Tibial nerve (tissue), 4 donors: ENCODE measurements at places on chromosomes 11 and 22. TPM values are rescaled to one million over a fixed set of nuclear protein-coding genes. Genes with fewer than 3 reads are reported as not detected.

Gene IL18
- total RNA-seq = 37.9 TPM

Gene OR5J2
- total RNA-seq = not detected

Gene TMEM41B
- total RNA-seq = 26.0 TPM

Gene LSP1
- 36.9 TPM for total RNA-seq

Gene SAA1
- total RNA-seq = 7.8 TPM

Gene ZC3H12C
- total RNA-seq = 20.3 TPM

Gene VSIG10L2
- not detected for total RNA-seq

DNA sequence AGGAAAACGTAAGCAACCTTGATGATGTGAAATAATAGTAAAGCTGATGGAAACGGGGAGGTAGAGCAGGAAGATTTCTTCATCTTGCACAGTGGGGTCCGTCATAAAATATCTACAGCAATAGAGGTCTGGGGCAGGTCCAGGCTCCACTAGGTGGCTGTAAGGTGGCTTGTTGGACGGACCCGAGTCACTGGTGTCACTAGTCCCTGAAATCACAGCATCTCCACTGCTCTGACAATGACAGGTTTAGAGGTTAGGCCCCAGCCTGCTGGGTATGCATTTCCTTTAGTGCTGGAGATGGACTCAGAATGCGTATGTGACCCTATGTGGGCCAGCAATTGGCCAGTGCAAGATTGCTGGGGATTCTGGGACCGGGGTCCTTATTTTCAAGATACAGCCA lies 25.2 kb upstream of the CLDN5 start:
- H3K4me1 ChIP-seq = no peaks in the 10 kb centered on the region
- H3K36me3 ChIP-seq = no peaks in the 10 kb centered on the region
- no peak overlapping the region for H3K27ac ChIP-seq
- H3K27me3 ChIP-seq = no peaks in the 10 kb centered on the region

DNA sequence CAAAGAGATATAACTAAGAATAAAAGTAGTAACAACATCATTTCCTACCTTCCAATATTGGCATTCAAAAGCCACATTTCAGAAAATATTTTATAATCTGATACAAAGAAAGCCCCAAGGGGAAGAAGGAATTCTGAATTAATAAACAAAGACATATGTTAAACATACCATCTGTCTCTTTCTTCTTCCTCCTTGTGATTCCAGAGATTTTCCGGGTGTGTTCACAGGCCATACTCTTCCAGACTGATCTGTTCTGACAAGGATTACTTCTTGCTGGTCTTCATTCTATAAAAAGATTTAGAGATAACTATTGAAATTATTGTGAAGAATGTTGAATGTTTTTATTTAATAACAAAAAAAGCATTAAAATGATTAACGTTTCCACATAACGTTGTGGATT lies 65.0 kb downstream of the CWF19L2 start:
- H3K27ac ChIP-seq = no peak overlapping the region
- H3K4me1 ChIP-seq = no peaks in the 10 kb centered on the region
- DNase-seq = no peak
- no peak overlapping the region for H3K4me3 ChIP-seq
- H3K27me3 ChIP-seq = no peaks in the 10 kb centered on the region

DNA sequence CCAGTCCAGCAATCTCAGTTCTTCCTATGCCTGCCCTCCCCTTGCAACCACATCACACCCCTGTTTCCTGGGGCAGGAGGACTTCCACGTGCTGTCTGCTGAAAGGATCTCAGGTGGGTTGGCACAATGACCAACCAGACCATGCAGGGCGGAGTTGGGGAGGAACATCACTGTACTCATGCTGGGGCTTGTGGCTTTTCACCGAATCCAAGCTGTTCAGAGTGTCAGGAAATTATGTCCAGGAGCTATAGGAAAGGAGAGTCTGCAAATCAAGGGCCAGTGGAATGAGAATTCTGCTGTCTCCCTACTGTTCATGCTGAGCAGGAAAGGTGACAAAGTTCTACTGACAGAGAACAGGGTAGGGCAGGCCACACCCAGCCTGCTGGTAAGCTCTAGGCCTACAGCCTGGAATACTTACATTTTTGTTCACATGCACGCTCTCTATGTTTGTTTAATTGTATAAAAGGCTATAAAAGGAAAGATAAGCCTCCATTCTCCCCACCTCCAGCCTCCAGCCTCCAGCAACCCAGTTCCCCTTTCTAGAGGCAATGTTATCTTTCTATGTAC lies 1.7 kb upstream of the PLAAT2 start:
- no peaks in the 10 kb centered on the region for H3K36me3 ChIP-seq
- DNase-seq = no peak
- H3K4me3 ChIP-seq = no peak overlapping the region
- H3K27me3 ChIP-seq = no peaks in the 10 kb centered on the region

DNA sequence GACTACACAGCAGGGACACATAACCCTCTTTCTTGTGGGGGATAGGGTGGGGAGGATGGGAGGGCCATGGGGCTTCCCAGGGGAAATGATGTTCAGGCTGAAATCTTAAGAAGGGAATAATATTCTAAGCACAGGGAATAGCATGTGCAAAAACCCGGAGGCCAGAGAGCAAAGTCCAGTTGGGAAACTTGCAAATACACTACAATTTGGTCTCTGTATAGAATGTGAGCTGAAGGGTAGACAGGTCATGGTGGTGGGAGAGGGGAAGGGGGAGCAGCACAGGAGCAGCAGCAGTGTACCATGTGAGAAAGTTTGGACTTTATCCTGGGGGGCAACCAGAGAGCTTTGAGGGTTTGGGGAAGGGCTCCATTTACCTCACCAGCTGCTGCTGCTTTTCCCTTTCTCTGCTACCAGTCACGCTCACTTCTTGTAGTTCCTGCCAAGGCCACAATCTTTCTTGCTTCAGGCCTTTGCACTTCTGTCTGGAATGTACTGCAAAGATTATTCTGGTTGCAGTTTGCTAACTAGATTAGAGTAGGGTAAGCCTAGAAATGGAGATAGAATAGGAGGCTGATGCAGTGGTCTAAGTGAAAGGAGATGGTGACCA lies 43.0 kb downstream of the KREMEN1 start:
- H3K27ac ChIP-seq = no peak overlapping the region
- H3K36me3 ChIP-seq = no peaks in the 10 kb centered on the region
- H3K4me1 ChIP-seq = no peaks in the 10 kb centered on the region
- no peak overlapping the region for H3K4me3 ChIP-seq
- DNase-seq = no peak
- no peaks in the 10 kb centered on the region for H3K27me3 ChIP-seq

GRCh38 chr11:86459002-86459385 lies 84.3 kb downstream of the CCDC81 start:
- no peaks in the 10 kb centered on the region for H3K27me3 ChIP-seq
- H3K36me3 ChIP-seq = no peaks in the 10 kb centered on the region
- no peaks in the 10 kb centered on the region for H3K4me1 ChIP-seq
- H3K4me3 ChIP-seq = no peak overlapping the region
- DNase-seq = no peak
- H3K27ac ChIP-seq = peak overlapping the region; percentile 46

- H3K4me3 ChIP-seq = no peak overlapping the region
- no peak for DNase-seq
- H3K27ac ChIP-seq = no peak overlapping the region
- no peaks in the 10 kb centered on the region for H3K36me3 ChIP-seq
- peaks cover 20% of the 10 kb centered on the region for H3K4me1 ChIP-seq
Observed at GRCh38 chr11:117828611-117829368, 4.2 kb upstream of the FXYD2 start.

DNA sequence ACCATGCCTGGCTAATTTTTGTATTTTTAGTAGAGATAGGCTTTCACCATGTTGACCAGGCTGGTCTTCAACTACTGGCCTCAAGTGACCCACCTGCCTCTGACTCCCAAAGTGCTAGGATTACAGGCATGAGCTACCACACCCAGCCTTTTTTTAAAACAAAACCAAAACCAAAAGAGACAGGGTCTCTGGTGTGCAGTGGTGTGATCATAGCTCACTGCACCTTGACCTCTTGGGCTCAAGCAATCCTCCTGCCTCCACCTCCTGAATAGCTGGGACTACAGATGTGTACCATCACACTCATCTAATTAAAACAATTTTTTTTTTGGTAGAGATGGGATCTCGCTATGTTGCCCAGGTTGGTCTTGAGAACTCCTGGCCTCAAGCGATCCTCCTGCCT lies 77.7 kb downstream of the PTPRJ start:
- no peaks in the 10 kb centered on the region for H3K27me3 ChIP-seq
- no peak for DNase-seq
- no peak overlapping the region for H3K4me3 ChIP-seq
- H3K27ac ChIP-seq = no peak overlapping the region
- H3K36me3 ChIP-seq = no peaks in the 10 kb centered on the region
- H3K4me1 ChIP-seq = peaks cover 45% of the 10 kb centered on the region

DNA sequence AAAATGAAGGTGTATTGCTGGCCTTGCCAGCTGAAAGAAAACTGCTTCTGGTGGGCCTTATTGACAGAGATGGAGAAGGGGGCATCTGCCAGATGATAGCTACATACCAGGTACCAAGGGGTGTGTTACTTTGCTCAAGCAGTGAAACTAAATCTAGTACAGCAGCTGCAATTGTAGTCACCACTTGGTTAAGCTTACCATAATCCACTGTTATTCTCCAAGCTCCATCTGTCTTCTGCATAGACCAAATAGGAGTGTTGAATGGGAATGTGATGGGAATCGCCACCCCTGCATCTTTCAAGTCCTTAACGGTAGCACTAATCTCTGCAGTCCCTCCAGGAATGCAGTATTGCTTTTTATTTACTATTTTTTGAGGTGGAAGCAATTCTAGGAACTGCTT lies 45.8 kb upstream of the LIN7C start:
- no peak overlapping the region for H3K4me3 ChIP-seq
- H3K36me3 ChIP-seq = peaks cover 11% of the 10 kb centered on the region
- DNase-seq = no peak
- H3K4me1 ChIP-seq = no peaks in the 10 kb centered on the region
- H3K27me3 ChIP-seq = no peaks in the 10 kb centered on the region
- no peak overlapping the region for H3K27ac ChIP-seq

GRCh38 chr11:65859812-65860277 lies 388 bp upstream of the MUS81 start:
- peaks cover 28% of the 10 kb centered on the region for H3K36me3 ChIP-seq
- DNase-seq = no peak
- peak overlapping the region; percentile 88 for H3K4me3 ChIP-seq
- H3K4me1 ChIP-seq = peaks cover 31% of the 10 kb centered on the region
- no peaks in the 10 kb centered on the region for H3K27me3 ChIP-seq
- H3K27ac ChIP-seq = peak overlapping the region; percentile 96

- no peak overlapping the region for H3K4me3 ChIP-seq
- no peaks in the 10 kb centered on the region for H3K36me3 ChIP-seq
- no peaks in the 10 kb centered on the region for H3K27me3 ChIP-seq
- no peak overlapping the region for H3K27ac ChIP-seq
- DNase-seq = no peak
Observed at GRCh38 chr11:132559331-132560036, 972.8 kb downstream of the OPCML start.

DNA sequence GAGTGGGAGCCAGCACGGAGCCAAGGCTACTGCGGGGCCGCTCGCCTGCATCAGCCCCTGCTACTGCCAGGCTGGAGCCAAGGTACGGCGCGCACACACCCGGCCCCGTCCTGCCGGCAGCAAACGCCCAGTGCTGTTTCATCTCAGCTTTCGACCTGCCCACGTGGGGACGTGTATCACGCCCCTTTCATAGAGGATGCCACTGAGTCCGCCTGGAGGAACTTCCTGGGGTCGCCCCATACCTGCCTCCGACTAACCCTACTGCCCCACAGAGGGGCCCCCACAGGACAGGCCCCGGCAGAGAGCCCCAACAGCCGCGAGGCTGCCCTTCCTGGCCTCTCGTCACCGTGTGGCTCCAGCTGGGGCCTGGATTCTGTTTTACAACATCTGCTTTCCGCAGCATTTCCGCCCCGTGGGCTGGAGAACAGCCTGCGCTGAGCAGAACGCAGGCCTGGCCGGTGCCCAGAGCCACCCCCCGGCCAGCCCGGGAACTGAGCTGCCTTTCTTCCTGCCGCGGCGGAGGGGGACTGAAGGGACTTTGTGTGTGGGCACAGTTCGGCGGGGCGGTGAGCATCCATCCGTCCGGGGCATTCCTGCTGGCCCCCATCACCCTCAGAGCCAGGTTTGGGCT lies 22.9 kb upstream of the ARHGAP8 start:
- DNase-seq = peak; percentile 19
- no peaks in the 10 kb centered on the region for H3K27me3 ChIP-seq
- no peaks in the 10 kb centered on the region for H3K36me3 ChIP-seq
- no peak overlapping the region for H3K4me3 ChIP-seq

GRCh38 chr11:108693852-108694251 lies 29.0 kb downstream of the DDX10 start:
- H3K4me3 ChIP-seq = no peak overlapping the region
- DNase-seq = no peak
- H3K27me3 ChIP-seq = no peaks in the 10 kb centered on the region
- H3K4me1 ChIP-seq = no peaks in the 10 kb centered on the region
- peaks cover 64% of the 10 kb centered on the region for H3K36me3 ChIP-seq

GRCh38 chr22:40156001-40156516 lies 21.7 kb upstream of the TNRC6B start:
- peaks cover 25% of the 10 kb centered on the region for H3K36me3 ChIP-seq
- no peak overlapping the region for H3K27ac ChIP-seq
- H3K27me3 ChIP-seq = no peaks in the 10 kb centered on the region
- DNase-seq = no peak
- H3K4me1 ChIP-seq = no peaks in the 10 kb centered on the region
- no peak overlapping the region for H3K4me3 ChIP-seq

DNA sequence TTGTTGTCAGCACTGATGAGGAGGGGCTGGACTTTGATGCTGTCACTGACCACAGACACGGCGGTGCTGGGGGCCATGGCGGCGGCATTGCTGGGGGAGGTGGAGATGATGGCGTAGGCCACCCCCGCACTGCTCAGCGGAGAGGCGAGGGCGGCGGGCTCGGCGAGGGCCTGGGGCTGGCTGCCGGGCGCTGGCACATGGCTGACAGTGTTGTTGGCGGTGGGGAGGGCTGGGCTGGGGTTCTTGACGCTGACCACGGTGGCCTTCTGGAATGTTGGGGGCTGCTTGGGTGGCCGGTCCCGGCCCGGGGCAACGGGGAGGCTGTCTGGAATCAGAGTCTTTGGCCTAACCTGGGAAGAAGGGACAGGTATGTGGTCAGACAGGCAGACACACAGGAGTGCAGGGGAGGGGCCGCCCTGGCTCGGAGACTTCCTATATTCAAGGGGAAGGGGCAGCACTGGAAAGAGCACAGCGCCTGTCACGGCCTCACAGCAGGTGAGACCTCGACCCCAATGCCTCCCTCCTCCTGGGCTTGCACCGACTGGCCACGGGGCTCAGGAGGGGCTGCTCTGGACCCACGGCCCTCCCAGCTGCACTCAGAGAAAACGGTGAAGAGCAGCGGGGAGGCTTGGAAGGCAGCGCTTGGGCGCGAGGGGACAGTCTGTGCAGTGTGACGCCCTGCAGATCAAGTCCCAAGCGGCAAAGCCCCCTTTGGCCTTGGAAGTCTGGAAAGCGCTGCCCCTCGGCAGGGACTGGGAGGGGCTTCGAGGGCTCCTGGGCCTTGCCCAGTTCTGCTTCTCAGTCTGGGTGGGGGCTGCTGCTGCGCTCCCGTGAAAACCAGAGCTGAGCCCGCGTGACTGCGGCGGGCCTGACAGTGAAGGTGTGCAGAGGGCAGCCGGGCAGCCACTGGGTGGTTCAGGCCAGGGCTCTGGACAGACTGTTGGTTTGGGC lies 93.2 kb downstream of the PHF21B start:
- DNase-seq = no peak
- no peak overlapping the region for H3K27ac ChIP-seq
- H3K4me3 ChIP-seq = no peak overlapping the region
- peaks cover 28% of the 10 kb centered on the region for H3K36me3 ChIP-seq
- no peaks in the 10 kb centered on the region for H3K27me3 ChIP-seq
